ENCODE measurements at places on chromosomes 7 and 10. TPM values are rescaled to one million over a fixed set of nuclear protein-coding genes. Genes with fewer than 3 reads are reported as not detected.

DNA sequence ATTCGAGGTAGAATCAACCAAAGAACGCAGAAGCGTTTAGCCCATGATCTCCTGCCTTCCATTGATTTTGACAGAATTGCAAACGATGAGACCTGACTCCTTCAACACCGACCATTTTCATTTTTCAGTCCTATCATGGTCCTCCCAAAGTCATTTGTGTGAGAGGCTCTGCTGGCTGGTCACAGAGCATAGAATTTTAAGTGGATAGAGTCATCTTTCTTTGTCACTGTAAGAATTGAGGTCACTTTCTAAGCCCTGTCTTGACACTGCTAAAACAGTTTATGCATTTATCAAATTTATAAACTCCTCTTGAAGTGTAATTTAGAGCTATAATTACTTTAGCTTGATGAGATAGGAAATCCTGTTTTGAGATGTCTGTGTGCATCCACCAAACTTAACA lies 72.0 kb downstream of the UBE3C start:
- DNase-seq = no peak

WDR11 gene
- 80.0 TPM for total RNA-seq

- no peak for DNase-seq
Observed at GRCh38 chr10:29709484-29710002, 74.8 kb upstream of the SVIL start.

MUC12 gene
- total RNA-seq = 445 TPM

DNA sequence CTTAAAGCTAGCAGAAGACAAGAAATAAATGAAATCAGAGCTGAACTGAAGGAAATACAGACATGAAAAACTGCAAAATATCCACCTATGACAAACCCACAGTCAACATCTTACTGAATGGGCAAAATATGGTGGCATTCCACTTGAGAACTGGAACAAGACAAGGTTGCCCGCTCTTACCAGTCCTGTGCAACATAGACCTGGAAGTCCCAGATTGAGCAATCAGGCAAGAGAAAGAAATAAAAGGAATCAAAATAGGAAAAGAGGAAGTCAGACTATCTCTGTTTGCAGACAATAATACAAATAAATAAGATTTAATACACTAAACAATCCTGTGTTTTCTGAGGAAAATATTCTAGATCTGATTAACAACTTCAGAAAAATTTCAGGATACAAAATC lies 570.5 kb upstream of the SEMA3D start:
- no peak for DNase-seq

DNA sequence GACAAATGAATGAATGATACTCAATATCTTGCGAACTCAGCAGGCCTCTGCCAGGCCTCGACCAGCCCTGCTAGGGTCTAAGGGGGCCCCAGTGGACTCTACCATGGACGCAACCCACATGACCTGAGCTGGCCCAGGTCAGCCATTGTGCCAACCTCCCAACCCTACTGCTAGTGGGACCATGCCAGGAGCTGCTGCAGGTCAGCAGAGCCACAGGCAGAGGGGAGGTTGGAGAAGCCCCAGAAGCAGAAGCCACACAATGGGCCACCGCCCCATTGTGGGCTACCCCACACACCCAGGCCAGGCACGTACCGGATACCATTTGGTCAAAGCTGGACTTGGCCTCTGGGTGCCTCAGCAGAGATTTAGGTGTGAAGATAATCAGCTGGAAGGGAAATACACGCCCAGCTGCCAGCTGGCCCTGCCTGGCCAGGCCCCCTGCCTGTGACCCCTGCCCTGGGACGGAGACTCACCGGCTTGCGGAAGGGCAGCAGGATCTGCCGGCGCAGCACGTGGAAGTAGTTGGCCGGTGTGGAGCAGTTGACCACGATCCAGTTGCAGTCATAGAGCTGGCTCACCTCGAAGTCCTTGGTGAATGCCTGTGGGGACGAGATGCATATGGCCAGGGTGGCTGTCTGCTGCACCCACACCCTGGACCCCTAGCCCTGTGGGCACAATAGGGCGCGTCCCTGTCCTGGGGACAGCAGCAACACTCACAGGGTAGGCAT lies 24.5 kb downstream of the OGDHL start:
- no peak for DNase-seq

Data from transverse colon (tissue), 4 donors.